Activated T-helper 1 cell treated with anti-CD3 and anti-CD28 coated beads, Interleukin-12 subunit alpha, Interleukin-12 subunit beta, Interleukin-2, Interleukin-4 antibody, amounts not matched to agents 30 ng/mL and 10 ng/mL and 1 ng/mL, durations not matched to agents 14 hours and 24 hours and 36 hours (primary cell): ENCODE measurements at places on chromosomes 1 and 21.
A peak's percentile ranks its signal among the peaks of the same experiment; 100 is the strongest.

DNA sequence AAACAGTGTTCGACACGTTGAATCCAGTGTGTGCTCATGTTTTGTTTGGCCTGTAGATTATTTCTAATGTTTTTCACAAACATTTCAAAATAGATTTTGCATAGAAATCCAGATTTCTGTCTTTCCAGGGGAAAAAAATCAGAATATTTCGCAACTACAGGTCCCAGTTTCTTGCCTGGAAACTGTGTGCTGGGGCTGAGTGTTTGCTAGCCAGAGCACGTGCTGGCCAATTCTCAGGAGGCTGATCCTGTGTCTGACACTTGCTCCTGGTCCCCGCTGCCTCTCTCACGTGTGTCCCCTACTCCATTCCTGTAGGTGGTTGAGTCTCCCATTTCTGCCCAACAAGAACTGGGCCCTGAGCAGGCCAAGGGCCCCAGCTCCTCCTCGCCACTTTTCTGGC lies 2.4 kb downstream of the MAB21L3 start:
- no peak for DNase-seq

DNA sequence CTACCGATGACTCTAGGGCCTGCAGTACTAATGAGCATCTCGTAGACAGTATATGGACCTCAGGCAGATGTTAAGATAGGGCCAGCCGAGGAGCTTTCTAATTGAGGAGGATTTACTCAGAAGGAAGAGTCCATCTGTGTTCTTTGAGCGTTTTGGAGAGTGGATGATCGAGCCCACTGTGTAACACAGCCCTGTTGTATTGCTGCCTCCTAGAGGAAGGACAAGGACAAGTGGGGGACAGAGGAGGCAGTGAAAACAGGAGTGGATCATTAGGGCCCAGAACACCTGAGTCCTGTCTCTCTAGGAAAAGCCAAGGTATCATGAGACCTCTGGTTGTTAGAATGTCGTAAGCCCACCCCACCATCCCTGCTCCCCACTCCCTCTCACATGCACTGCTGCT lies 62.9 kb downstream of the TBX19 start:
- DNase-seq = no peak

GRCh38 chr1:156910309-156910782 lies 10.1 kb upstream of the LRRC71 start:
- DNase-seq = peak; percentile 45

DNA sequence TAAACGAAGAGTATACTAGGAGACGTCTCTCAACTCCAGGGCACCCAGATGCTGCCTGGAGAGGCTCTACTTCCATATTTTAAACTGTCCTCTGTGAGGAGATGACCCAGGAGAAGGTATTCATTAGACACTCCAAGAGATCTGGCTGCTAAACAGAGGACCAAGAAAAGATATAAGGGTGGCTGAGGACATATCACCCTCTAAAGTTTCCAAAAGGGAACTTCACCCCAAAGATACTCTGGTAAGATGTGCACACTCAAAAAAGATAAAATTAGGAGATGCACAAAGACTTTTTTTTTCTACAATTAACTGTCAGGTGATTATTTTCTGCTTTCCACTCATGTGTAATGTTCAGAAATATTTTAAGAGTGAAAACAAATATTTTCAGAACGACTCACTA lies 1.4 kb downstream of the ZNF670 start:
- DNase-seq = no peak

DNA sequence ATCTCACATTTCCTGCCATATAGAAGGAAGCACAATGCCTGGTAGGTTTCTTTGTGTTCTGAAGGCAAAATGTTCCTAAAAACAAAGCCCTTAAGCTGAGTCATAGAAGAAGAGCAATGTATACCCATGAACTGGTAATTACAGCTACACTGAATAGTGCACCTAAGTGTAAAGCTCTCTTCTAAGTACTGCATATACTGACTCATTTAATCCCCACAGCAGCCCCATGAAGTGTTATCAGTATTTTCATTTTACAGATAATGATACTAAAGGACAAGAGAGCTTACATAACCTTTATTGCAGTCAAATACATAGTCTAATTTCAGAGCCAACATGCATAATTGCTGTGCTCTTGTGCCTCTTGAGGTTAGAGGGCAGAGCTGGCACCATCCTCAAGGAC lies 239.9 kb downstream of the DPYD start:
- DNase-seq = no peak

DNA sequence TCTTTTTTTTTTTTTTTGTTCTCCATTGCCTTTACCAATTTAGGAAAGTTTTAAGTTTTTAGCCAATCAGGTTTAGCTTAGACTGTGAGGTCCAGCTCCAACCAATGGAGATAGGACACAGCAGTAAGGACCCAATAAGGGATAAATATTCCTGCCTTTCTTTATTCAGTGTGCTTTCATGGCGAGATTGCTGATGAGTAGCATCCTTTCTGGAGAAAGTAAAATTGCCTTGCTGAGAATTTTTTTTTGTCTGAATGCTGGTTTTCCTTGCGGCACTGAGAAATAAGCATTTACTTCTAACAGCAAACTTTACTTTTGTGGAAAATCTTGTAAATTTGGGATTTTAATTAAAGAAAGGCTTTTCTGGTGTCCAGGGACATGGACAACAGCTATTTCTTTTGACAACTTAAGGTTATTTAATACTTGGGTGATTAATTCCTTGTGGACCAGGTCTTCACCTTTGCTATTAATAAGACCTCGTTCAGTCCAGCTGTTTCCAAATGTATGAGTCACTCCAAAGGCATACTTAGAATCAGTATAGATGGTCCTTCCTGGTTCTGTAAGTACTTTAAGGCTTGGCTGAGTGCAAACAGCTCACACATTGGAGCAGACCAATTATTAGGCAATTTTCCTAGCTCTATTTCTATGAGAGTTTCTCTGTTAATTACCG lies 54.1 kb downstream of the SERINC2 start:
- no peak for DNase-seq

DNA sequence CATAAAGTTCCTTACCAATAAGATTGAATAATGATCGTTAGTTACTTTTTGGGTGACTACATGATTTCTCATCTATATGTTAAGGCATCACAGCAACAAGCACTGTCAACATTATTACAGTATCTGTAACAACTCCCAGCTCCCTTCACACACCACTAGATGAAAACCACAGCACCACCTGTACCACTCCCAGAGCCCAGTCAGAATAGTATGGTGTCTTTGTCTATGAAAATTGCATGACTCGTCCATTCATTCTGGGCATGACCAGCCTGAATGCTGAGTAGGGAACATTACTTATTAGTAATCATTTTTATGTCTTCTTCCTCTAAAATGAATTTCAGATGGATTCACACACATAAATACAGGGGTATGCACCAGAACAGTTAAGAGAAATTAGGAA lies 7.0 kb downstream of the OLFML2B start:
- no peak for DNase-seq

GRCh38 chr1:63693944-63694571 lies 79.8 kb upstream of the ROR1 start:
- no peak for DNase-seq

- no peak for DNase-seq
Observed at GRCh38 chr1:154999571-155000410, 2.8 kb upstream of the ZBTB7B start.

DNA sequence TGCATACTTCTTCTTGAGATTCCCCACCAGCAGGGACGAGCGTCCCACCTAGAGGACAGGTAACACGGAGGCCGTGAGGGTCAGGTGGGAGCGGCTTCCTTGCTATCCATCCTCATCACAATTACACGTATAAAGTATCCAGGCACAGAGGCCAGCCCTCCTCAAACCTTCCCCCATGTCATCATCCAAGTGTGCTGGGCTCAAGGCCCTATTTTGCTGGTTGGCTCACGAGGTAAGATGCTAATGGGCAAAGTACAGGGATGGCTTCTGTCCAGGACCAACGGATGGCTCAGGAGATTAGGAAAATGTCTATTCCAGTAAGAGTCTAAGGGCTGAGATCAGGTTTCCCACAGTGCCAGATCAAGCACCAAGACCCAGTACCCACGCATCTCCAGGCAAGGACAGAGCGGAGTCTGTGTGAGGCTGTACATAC lies 11.5 kb upstream of the A3GALT2 start:
- DNase-seq = no peak

DNA sequence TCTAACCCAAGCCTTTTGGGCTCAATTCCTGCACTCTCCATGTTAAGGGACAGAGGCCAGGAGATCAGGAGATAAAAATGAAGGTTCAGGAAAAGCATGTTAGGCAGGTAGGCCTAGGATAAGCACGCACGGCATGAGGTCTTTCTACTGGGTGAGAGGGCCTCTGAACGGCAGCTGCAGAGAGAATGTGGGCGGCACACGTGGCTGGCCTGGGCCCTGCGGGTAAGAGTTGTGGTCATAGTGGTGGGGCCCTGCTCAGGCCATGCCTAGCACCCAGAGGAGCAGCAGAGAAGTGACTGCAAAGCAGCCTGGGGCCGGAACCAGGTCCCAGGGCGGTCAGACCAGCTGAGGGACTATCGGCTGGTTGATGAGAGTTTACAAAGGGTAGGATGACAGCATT lies 7.5 kb upstream of the FOXO6 start:
- DNase-seq = no peak

- no peak for DNase-seq
Observed at GRCh38 chr1:169361281-169361680, 6.3 kb downstream of the NME7 start.

GRCh38 chr1:117466761-117467160 lies 99.5 kb downstream of the MAN1A2 start:
- no peak for DNase-seq

- DNase-seq = no peak
Observed at GRCh38 chr21:36288651-36289243, 31.2 kb upstream of the MORC3 start.

- no peak for DNase-seq
Observed at GRCh38 chr1:173224949-173225348, 17.8 kb upstream of the TNFSF4 start.

GRCh38 chr1:184805667-184806295 lies 51.1 kb upstream of the EDEM3 start:
- peak; percentile 68 for DNase-seq

- DNase-seq = no peak
Observed at GRCh38 chr21:16983420-16983819, 529.4 kb upstream of the CXADR start.
